ENCODE measurements at places on chromosomes 4 and X.

DNA sequence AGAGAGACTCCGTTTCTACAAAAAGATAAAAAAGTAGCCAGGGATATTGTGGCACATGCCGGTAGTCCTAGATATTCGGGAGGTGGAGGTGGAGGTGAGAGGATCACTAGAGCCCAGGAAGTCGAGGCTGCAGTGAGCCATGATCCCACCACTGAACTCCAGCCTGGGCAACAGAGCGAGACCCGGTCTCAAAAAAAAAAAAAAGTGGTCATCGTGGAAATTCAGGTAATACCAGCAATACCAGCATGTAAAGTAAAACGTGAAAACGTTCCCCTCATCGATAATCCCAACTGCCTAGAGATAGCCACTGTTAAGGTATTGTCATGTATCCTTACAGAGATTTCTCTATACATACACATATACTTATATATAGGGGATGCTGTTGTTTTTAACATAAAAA, 1.5 kb downstream of the MAGT1 start:
- DNase-seq: no peak

DNA sequence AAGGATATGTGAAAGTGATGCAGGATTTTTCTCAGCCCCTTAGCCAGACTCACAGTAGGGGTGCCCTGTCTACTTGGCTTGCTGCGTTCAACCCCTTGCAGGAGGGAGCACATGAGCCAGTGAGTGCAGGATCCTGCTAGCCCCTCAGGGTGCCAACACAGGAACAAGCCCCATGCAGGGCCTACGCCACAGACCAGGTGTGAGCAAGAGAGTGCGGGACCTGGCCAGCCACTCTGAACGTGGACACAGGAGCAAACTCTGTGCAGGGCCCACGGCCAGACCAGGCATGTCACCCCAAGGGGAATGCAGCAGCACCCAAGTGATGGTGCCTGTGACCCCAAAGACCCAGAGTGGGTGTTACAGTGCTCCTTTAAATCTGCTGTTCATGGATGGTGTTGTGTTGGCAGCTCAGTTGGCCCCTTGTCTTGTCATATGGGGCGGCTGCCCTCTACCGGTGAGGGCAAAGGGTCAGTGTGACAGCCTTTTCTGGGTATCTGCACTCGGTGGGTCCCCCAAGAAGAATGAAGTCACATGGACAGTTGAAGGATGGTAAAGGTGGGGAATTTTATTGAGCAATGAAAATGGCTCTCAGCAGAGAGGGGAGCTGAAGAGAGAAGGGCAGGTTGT, 188.4 kb upstream of the MAOA start:
- no peak for DNase-seq

DNA sequence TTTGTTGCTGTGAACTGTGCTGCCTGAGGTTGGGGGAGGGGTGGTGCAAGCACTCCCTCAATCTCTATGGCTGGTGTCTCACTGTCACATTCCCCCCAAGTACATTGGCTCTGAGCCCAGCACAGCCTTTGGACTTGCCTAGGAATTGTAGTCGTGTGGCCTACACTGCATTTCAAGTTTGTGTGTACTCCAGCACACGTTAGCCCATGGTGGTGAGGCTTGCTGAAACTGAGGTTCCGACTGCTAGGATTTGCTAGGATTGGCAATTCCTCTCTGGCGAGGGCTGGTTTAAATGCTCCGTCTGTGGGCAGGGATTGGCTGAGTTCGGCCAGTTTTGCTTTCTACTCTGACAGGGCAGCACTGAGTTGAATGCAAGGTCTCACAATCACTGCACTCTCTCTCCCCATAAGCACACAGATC, 121.7 kb upstream of the CXXC4 start:
- DNase-seq: no peak

GRCh38 chrX:99184153-99184552, 1225.9 kb downstream of the PCDH19 start:
- no peak for DNase-seq

DNA sequence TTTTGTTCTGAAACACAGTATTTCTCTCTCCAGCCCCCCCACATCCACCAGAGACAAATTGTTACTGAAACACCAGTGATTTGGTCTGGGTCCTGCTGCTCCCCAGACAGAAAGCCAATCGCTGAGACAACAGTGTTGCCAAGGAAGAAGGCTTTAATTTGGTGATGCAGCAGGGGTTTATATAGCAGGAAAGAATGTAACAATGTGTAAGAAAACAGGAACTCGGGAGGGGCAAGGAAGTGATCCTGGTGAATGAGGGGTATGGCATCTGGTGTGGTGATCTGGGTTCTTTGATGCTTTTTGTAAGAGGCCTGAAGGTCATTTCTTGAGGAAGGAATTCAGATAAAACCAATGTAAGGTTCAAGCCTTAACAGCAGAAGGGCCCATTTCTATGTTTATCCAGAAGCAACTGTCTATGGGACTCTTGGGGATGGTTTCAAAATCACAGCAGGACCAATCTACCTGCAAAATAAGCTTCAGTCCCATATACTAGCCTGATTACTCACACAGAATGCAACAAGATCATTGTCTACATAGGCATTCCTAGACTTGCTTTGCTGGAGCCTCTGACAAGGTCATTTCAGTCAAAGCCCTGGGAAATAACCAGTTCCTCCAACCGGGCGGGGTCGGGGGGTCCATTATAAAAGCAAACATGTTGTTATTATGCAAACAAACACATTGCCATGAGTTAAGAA, 445.2 kb upstream of the ZFP42 start:
- no peak for DNase-seq

DNA sequence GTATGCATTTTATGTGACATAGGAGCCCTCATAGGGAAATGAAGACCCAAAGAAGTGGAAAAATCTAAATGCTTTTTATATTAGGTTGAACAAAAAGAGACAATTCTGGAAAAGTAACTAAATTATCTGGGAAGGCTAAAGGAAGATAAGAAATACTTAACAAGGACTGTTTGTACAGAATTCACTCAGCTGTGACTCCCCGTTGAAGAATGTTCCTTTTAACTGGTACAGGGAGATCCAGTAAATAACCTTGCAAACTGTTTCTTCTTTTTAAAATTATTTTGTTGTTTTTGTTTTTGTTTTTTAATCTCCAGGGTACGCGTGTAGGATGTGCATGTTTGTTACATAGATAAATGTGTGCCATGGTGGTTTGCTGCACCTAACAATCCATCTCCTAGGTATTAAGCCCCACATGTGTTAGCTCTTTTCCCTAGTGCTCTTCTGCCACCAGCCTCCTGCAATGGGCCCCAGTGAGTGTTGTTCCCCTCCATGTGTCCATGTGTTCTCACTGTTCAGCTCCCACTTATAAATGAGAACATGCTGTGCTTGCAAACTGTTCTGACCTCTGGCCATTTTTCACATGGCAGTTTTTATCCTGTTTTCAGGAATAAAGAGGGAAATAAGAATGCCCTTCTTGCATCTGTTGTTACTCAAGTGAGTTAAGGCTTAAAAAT, 81.7 kb downstream of the PWWP3B start:
- no peak for DNase-seq

GRCh38 chrX:115399306-115399705, 109.8 kb downstream of the LUZP4 start:
- no peak for DNase-seq

- DNase-seq: no peak
Measured at GRCh38 chrX:114798907-114799306, 215.0 kb downstream of the HTR2C start.

DNA sequence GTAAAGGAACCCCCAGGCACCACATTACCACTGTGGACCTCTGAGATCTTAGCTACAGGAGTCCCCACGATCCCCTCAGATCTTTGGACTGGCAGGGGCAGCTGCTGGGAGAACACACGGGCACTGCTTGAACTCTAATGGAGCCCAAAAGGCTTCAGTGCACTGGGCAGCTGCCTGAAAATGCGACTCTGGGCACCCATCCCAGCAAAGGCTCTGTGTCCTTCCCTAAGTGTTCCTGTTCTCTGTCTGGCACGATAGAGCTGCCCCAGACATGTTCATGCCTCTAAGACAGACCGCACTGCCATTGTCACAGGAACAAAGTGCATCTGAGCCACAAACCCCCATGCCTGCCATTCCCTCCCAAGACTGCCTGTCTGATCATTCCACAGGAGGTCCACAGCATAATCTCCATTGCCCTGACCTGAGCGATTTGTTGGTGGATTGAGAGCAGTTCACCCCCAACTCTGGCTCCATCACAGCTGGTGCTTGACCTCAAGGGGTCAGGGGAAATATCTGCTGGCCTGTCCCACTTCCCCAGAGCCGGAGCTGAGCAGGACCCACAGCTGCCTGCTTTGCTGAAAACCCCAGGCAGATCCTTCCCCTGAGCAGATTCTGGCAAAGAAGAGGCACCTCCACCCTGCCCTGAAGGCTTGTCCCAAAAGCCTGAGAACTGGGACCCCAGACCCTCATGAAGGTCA, 436.0 kb upstream of the INTU start:
- no peak for DNase-seq

GRCh38 chr4:2860391-2861348, 17.0 kb downstream of the ADD1 start:
- no peak for DNase-seq

DNA sequence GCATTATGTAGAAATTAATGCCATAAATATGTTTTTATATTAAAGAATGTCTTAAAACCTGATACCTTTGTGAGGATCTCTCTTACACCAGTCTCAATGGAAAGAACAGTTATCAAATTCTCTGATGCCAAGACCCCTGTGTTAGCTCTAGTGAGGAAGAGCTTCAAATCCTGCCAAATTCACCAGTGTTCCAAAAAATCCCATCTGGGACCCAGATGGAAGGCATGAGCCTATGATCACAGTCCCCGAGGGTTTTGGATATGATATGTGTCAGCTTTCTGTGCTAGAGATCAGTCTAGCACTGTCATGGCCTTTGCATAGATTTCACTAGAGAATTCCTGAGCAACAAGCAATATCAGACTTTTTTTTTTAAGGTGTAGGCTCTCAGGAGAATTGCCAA, 412.1 kb downstream of the UBE2NL start:
- no peak for DNase-seq

- no peak for DNase-seq
Measured at GRCh38 chrX:110796407-110796697, 735 bp upstream of the CHRDL1 start.

DNA sequence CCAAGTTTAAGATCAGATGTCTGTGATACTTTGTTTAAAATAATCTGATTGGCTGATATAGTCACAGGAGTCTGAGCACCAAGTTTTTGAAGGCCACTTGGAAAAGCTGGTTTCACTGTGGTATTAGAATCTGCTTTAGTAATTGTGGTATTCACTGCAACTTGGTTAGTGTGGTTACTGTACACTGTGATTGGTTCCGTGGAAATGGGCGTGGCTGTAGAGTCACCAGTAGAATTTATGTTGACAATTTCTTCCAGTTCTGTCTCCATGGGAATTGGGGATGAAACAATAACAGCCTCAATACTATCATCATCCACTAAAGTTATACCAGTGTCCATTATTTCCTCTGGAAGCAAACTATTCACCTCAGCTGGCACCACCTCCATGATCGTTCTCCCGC, 26.2 kb downstream of the LIN54 start:
- DNase-seq: peak; percentile 24

DNA sequence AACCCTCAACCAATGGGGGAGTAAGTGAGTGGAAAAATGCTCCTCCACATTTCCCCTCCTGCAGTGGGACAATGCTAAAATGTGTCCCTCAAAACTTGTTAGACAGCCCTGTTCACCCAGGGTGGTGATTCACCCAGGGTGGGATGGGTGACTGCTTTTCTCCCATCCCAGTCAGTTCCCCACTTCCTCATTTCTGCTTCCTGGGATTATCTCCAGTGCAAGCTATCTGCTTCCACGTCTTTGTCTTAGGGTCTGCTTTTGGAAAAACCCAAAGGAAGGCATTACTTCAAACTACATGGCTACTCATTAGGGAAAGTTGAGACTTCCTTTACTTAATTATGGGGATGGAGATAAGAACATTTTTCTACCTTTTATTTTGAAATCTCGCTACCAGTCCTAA, 45.5 kb downstream of the ETNPPL start:
- DNase-seq: no peak

DNA sequence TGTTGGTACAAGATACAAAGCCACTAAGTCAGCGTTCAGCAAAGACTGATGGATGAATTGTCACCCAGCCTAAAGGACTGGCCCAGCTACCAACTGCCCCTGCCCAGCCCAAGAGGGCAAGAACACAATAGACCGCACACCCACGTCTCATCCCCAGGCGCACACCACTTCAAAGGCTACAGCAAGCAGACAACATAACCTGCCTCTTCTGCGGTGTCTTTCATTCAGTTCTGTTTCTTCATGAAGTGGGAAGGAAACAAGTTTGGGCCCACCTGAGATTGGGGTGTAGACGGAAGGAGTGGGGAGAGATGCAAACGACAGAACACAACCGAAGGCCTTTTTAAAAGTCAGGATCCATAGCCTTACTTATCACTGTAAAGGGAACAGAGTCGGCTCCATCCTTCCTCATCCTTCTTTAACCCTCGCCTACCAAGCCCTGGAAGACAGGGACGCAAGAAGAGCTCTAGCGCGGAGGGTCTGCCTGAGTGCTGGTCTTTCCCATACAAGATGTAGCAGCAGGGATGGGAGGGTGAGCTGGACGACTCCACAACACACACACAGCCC, 691 bp downstream of the SCARB2 start:
- peak; percentile 46 for DNase-seq

DNA sequence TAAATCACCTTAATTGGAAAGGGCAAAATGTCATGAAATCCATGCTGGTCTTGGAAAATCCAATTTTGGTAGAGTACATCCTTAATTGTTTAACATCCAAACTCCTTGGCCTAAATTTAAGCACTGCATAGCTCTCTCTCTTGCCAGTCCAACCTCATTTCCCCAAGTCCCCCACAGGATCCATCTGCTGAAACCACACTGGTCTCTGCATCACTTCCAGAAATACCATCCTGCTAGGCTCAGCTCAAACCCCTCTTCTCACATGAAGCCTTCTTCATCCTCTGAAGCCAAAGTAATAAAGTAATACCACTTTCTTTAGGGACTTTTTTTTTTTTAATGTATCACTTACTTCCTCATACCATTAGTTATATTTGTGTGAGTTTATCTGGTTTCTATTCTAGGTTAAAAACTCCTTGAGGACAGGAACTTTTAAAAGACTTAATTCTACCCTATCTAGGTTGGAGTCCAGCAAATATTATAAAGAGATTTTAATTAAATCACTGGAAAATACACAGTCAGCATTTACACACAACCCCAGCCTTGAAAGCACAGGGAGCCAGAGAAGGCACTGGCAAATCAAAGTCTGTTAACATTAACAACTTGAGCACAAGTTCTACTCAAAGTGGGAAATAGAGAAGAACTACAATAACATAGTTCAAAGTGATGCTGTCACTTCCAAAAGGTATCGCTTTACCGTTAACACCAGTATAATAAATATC, 16.7 kb upstream of the KLF3 start:
- no peak for DNase-seq

- DNase-seq: no peak
Measured at GRCh38 chr4:127214931-127215330, 417.8 kb upstream of the INTU start.

- peak; percentile 44 for DNase-seq
Measured at GRCh38 chr4:26175006-26175786, 145.6 kb upstream of the RBPJ start.

- no peak for DNase-seq
Measured at GRCh38 chr4:25837107-25837506, 25.7 kb downstream of the SEL1L3 start.

DNA sequence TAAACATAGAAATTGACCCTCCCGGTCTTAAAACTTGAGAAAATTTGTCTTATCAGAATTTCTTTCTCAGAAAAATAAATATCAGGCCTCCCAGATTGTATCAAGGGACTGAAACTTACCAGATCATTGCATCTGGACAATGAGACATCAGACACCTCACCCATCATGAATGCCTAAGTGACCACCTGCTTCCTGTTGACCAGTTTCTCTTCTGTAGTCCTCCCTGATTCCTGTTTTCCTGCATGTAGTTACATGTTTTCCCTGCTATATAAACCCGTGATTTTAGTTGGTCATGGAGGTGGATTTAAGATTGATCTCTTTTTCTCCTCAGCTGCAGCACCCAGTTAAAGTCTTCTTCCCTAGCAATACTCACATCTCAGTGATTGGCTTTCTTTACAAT, 548.1 kb downstream of the PPP4R3C start:
- DNase-seq: no peak
